ENCODE measurements at places on chromosomes 2 and 18. TPM values are rescaled to one million over a fixed set of nuclear protein-coding genes. Genes with fewer than 3 reads are reported as not detected.

- H3K27ac ChIP-seq, result no peak overlapping the region
- no peak for DNase-seq
- H3K4me1 ChIP-seq, result peaks cover 5% of the 10 kb centered on the region
- H3K27me3 ChIP-seq, result peaks cover 3% of the 10 kb centered on the region
Measured at GRCh38 chr2:140307532-140307931, 1527.3 kb upstream of the NXPH2 start.

- no peaks in the 10 kb centered on the region for H3K27me3 ChIP-seq
- H3K4me3 ChIP-seq, result no peak overlapping the region
- no peak overlapping the region for H3K27ac ChIP-seq
- H3K4me1 ChIP-seq, result peaks cover 12% of the 10 kb centered on the region
- no peak for DNase-seq
Measured at GRCh38 chr2:226489775-226490541, 309.7 kb downstream of the IRS1 start.

DNA sequence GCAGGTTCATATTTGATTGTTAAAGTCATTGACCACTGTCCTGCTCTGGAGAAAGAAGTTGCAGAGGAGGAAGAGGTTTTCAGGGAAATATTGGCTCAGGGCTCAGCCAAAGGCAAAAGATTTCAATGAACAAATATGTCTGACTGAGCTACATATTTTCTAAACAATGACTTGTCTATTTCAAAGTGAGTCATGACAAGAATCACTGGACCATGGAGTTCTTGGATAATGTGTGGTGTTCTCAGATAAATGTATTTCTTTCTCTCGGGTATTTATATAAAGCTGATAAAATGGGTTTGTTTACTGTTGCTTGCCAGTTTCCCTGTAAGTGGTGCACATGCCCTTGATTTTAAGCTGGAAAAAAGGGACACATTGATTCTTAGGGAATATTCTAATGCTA lies 34.3 kb upstream of the RMP24 start:
- H3K4me3 ChIP-seq, result no peak overlapping the region
- H3K4me1 ChIP-seq, result no peaks in the 10 kb centered on the region
- H3K36me3 ChIP-seq, result no peaks in the 10 kb centered on the region
- H3K27ac ChIP-seq, result no peak overlapping the region
- no peak for DNase-seq

GRCh38 chr2:163348857-163349380 lies 386.9 kb downstream of the FIGN start:
- peak overlapping the region; percentile 70 for H3K4me3 ChIP-seq
- H3K27me3 ChIP-seq, result no peaks in the 10 kb centered on the region
- H3K36me3 ChIP-seq, result no peaks in the 10 kb centered on the region
- no peak for DNase-seq
- peaks cover 71% of the 10 kb centered on the region for H3K4me1 ChIP-seq

DNA sequence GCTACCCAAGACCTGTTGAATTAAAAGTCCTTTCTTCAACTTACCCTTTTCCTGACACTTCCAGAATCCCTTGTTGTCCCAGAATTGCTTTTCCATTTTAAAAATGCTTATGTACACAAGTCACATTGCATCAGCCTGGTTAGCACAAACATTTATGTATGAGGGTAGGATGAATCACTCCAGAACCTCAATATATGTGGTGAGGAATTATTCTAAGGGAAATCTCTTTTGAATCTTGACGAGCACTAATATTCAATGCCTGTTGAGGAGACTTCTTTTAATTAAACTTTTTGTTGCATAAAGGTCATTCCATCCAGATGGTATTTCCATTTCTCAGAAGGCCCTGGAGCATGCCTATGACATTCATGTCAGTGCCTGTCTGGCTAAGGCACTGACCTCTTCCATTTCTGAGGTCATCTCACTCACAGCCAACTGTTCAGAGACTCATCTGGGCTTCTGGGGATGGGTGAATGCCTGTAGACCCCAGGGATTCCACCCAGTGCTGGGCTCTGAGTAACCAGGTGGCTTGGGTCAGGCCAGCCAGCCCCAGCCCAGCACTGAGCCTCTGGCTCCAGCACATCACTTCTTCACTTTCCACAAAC lies 28.2 kb downstream of the ACMSD start:
- H3K4me1 ChIP-seq, result peaks cover 2% of the 10 kb centered on the region
- no peaks in the 10 kb centered on the region for H3K27me3 ChIP-seq
- H3K36me3 ChIP-seq, result no peaks in the 10 kb centered on the region
- no peak overlapping the region for H3K27ac ChIP-seq

- H3K4me3 ChIP-seq, result no peak overlapping the region
- DNase-seq, result no peak
- peaks cover 30% of the 10 kb centered on the region for H3K4me1 ChIP-seq
- H3K27ac ChIP-seq, result no peak overlapping the region
Measured at GRCh38 chr2:105749583-105750400, 5.1 kb downstream of the NCK2 start.

DNA sequence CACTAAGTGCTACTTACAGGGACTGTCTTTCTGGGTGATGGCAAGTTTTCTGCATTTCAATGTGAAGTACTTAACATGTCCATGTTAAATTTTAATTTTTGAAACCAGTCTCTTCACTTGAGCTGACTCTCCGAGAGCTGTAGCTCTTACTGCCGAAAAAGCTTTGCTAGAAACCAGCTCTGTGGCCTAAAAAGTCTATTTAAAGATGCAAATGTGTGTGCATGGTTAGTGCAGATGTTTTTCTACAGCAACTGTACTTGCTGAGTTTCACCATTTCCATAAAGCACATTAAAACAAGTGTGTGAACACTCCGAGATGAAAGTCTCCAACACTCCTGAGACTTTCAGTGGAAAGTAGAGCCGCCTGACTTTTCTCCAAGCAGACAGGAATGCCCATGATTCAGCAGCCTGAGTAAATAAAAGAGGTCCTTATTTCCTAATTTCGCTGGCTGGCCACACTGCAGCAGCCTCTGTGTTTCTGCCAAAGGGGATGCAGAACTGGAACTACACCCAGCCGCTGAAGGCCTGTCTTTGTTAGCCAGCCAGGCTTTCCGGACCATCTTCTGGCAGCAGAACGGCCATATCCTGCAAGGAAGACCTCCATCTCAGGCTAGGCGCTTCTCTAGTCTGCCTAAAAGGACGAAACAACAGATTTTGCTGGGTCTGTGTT lies 121.2 kb downstream of the ZNF521 start:
- H3K4me1 ChIP-seq, result peaks cover 56% of the 10 kb centered on the region
- H3K36me3 ChIP-seq, result peaks cover 15% of the 10 kb centered on the region
- H3K27me3 ChIP-seq, result no peaks in the 10 kb centered on the region
- peak overlapping the region; percentile 50 for H3K4me3 ChIP-seq

- H3K27me3 ChIP-seq, result no peaks in the 10 kb centered on the region
- peak overlapping the region; percentile 87 for H3K27ac ChIP-seq
- peaks cover 59% of the 10 kb centered on the region for H3K4me1 ChIP-seq
- H3K4me3 ChIP-seq, result no peak overlapping the region
- DNase-seq, result peak; percentile 78
- H3K36me3 ChIP-seq, result no peaks in the 10 kb centered on the region
Measured at GRCh38 chr2:236867441-236868260, 218.0 kb upstream of the COPS8 start.

DNA sequence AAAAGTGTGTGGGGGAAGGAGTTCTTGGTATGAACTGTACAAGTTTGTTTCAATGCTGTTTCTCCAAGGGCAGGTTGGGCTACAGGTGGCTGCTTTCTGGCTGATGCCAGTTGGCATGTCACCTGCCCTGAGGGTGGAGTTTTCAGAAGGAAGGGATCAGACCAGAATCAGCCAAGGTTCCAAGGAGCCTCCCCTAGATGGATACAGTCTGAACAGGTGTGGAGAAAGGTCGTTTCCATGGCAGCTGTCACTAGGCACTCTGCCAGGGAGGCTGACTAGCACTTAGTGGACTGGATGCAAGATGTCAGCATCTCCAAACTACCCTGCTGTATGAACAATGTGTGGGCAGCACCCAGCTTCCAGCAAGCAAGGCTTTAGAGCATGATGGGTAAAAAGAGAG lies 444.4 kb upstream of the HNRNPA3 start:
- H3K36me3 ChIP-seq, result no peaks in the 10 kb centered on the region
- no peak for DNase-seq
- H3K27ac ChIP-seq, result no peak overlapping the region
- no peak overlapping the region for H3K4me3 ChIP-seq
- H3K27me3 ChIP-seq, result peaks cover 5% of the 10 kb centered on the region
- H3K4me1 ChIP-seq, result no peaks in the 10 kb centered on the region

GRCh38 chr2:144642131-144642530 lies 122.2 kb upstream of the ZEB2 start:
- H3K4me3 ChIP-seq, result no peak overlapping the region
- DNase-seq, result no peak
- peaks cover 4% of the 10 kb centered on the region for H3K36me3 ChIP-seq
- H3K4me1 ChIP-seq, result peaks cover 13% of the 10 kb centered on the region

GRCh38 chr2:166957686-166958085 lies 69.4 kb downstream of the XIRP2 start:
- no peak overlapping the region for H3K27ac ChIP-seq
- H3K27me3 ChIP-seq, result peaks cover 1% of the 10 kb centered on the region
- no peaks in the 10 kb centered on the region for H3K4me1 ChIP-seq
- no peak for DNase-seq
- H3K4me3 ChIP-seq, result no peak overlapping the region

GRCh38 chr18:35042389-35043071 lies 1.3 kb downstream of the MAPRE2 start:
- no peaks in the 10 kb centered on the region for H3K36me3 ChIP-seq
- peak overlapping the region; percentile 94 for H3K4me3 ChIP-seq
- H3K27ac ChIP-seq, result peak overlapping the region; percentile 96
- peaks cover 67% of the 10 kb centered on the region for H3K4me1 ChIP-seq
- DNase-seq, result no peak

DNA sequence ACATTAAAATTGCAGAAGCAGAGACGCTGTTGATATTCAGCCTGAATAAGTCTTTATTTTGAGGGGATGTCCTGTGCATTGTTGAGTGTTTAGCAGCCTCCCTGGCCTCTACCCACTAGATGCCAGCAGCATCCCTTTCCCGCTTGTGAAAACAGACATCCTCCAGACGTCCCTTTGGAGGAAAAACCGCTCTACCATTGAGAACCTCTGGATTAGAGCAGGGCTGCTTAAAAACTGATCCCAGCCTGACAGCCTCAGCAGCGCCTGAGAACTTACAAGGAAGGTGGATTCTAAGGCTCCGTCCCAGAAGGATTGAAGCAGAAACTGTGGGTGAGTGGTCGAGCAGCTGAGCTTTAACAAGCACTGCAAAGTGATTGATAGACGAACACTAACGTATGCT lies 349.7 kb downstream of the CYRIA start:
- H3K36me3 ChIP-seq, result no peaks in the 10 kb centered on the region
- peaks cover 4% of the 10 kb centered on the region for H3K4me1 ChIP-seq
- H3K27me3 ChIP-seq, result peaks cover 2% of the 10 kb centered on the region
- H3K27ac ChIP-seq, result no peak overlapping the region
- no peak overlapping the region for H3K4me3 ChIP-seq

DNA sequence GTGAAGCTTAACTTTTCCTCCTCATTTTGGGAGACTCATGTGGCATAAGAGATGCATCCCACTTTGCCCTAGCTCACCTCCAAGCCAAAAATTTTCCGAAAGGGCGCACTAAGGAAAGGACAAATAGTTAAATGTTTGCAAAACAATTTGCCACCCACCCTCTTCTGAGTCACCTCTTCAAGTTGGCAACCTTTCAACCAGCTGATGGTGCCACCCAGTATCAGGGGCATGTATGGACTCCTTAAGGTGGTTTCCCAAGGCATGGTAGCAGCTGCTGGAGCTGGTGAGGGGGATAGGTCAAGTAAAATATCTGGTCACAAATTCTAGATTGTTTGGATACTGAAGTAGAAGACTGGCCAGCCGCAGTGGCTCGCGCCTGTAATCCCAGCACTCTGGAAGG lies 17.2 kb upstream of the ITGAV start:
- no peaks in the 10 kb centered on the region for H3K27me3 ChIP-seq
- DNase-seq, result no peak
- no peak overlapping the region for H3K4me3 ChIP-seq

- H3K4me3 ChIP-seq, result no peak overlapping the region
- peaks cover 26% of the 10 kb centered on the region for H3K4me1 ChIP-seq
- no peaks in the 10 kb centered on the region for H3K27me3 ChIP-seq
- no peaks in the 10 kb centered on the region for H3K36me3 ChIP-seq
- no peak overlapping the region for H3K27ac ChIP-seq
Measured at GRCh38 chr2:60512062-60512622, 41.3 kb downstream of the BCL11A start.

GRCh38 chr2:149651229-149651628 lies 63.7 kb upstream of the MMADHC start:
- no peak overlapping the region for H3K4me3 ChIP-seq
- no peaks in the 10 kb centered on the region for H3K27me3 ChIP-seq

GRCh38 chr2:88865801-88866371 lies 174.4 kb downstream of the RPIA start:
- H3K4me3 ChIP-seq, result no peak overlapping the region
- DNase-seq, result no peak
- no peak overlapping the region for H3K27ac ChIP-seq

- DNase-seq, result no peak
- no peaks in the 10 kb centered on the region for H3K27me3 ChIP-seq
- H3K4me1 ChIP-seq, result peaks cover 26% of the 10 kb centered on the region
- no peak overlapping the region for H3K4me3 ChIP-seq
- H3K27ac ChIP-seq, result no peak overlapping the region
Measured at GRCh38 chr2:69020496-69021426, 7.8 kb downstream of the ANTXR1 start.

DNA sequence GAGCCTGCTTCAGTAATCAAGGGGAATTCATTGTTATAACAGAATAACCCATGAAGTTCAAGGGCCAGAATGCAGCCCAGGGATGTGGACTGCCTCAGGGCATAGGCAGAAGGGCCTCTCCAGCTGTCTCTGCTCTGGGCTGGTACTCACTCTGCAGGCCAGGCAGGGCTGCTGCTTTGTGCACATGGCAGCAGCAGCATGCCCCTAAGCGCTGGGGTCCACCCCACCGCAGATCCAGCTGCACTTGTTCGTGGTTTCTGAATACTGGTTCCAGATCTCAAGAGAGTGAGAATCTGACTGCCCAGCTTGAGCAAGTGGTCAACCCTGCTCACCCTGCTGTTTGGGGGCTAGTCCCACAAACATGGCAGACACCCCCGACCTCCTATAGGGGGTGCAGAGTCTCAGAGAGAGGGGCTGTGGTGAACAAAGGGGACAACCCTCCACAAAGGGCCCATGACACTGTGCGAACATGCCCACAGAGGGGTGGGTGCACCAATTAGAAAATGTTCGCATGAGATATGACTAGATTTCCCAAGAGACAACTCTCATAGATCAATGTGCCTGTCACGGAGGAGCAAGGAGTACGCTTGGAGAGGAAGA lies 87.3 kb downstream of the ACTR3 start:
- DNase-seq, result no peak
- H3K36me3 ChIP-seq, result peaks cover 7% of the 10 kb centered on the region
- H3K4me3 ChIP-seq, result no peak overlapping the region
- no peak overlapping the region for H3K27ac ChIP-seq
- peaks cover 13% of the 10 kb centered on the region for H3K4me1 ChIP-seq

DNA sequence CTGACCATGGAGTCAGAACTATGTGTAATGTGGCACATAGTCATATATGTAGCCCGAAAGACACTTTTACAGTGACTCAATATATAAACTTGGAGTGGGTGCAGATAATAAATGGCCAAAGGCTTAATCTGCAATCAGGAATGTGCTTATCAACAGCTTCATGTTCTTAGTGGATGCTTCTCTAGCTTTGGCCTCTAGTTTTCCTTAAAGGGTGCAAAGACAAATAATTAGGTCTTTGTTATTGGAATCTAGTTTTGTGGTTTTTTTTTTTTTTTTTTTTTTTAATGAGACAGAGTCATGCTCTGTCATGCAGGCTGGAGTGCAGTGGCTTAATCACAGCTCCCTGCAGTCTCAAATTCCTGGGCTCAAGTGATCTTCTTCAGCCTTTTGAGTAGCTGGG lies 625.6 kb downstream of the EPHA4 start:
- H3K4me3 ChIP-seq, result no peak overlapping the region
- H3K36me3 ChIP-seq, result no peaks in the 10 kb centered on the region
- H3K27ac ChIP-seq, result no peak overlapping the region
- no peaks in the 10 kb centered on the region for H3K27me3 ChIP-seq

Gene PTPRN
- total RNA-seq, result 0.24 TPM

Gene LYG2
- not detected for total RNA-seq

Gene CDH20
- not detected for total RNA-seq

Gene CXCR4
- not detected for total RNA-seq

Gene FARSB
- total RNA-seq, result 15.8 TPM

Gene MYO7B
- total RNA-seq, result not detected

Gene APLF
- 6.4 TPM for total RNA-seq

Data from osteocyte (in vitro differentiated cells).